D341Med (cell line): ENCODE measurements at places on chromosomes 6 and 20.
A peak's percentile ranks its signal among the peaks of the same experiment; 100 is the strongest.

DNA sequence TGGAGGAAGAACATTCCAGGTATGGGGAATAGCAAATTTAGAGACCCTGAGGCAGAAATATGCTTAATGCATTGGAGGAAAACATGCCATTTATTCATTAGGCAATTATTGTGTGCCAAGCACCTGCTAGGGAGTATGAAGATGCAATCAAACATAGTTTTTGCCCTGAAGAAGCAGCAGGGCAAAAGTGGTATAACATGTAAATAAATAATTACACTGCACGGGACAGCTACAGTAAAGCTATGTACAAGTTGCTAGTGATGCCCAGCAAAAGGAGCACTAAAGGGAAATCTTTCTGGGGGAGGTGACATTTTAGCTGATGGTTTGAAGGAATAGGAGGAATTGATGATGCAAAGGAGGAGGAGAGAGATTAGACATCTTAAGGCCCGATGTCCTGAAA, 624 bp upstream of the TJAP1 start:
- no peak for DNase-seq

GRCh38 chr6:75760320-75760719, 11.3 kb downstream of the MYO6 start:
- no peak for DNase-seq

GRCh38 chr6:167409694-167410093, 84.8 kb downstream of the TTLL2 start:
- DNase-seq = no peak

DNA sequence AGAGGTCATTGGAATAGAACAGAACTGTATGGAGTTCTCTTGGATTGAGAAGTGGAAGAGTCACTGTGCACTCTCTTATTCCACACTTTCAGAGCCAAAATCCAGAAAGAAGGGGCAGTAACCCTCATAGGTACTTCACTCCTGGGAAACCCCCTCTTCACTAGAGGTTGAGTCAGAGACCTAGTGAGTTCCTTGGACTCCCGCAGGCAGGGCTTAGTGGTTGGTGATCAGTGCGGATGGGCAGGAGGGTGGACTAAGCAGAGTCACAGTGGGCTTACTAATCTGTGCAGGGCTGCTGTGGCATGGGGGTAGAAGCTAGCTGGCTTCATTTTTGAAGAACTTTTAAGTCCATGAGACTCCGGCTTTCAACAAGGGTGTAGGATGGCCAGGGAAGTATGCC, 95.0 kb upstream of the MLN start:
- DNase-seq = no peak

DNA sequence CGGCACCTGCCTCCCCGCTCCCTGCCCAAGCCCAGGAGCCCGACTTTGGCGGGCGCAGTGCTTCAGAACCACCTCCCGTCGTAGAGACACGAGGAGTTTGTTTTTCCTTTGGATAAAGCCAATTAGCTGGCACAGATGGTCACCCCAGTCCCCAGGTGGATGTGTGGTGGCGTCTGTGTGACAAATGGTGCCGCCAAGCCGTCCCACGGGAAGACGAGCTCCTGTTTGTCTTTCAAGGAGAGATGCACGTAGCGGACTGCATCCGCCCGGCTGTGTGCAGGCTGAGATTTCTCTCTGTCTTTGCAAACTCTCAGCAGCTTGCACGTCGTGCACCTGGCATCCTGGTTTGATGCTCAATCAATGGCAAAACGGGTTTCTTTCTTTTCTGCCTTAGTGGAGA, 16.1 kb upstream of the MRGBP start:
- DNase-seq = peak; percentile 84

GRCh38 chr20:35326021-35326739, 34.0 kb upstream of the FAM83C start:
- DNase-seq = no peak

- DNase-seq = peak; percentile 55
These were observed 116.5 kb downstream of the DST start for GRCh38 chr6:56525974-56526789.

- DNase-seq = no peak
These were observed 161.6 kb downstream of the SMOC2 start for GRCh38 chr6:168602576-168602975.

DNA sequence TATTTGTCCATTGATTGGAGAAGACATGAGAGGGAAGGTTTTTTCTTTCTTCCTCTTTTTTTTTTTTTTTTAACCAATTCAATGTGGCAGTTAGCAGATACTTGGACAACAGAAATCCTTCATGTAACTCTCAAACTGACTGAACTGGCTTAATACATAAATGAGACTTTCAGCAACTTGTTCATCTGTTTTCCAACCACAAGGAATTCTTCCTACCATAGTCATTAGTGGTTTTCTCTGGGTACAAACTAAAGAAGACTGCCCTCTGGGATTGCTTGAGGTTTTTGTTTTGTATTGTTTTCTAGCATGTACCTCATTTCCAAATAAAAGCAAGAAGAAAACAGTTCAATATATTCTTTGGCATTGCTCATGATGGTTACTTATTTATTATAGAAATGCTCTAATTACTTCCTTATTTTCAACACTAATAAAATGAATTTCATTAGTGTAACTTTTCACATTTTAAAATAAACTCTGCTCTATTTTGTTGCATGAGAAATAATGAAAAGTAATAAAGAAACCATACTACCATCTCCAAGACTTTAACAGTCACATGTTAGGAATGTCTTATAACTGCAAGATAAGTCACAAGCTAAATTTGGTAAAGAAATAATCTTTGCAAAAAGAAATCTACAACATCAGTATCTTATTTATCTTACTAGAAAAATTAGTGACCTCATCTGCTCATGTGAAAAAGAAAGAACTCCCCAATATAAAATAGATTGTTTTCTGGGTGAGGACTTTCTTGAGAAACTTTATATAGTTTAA, 52.0 kb downstream of the ME1 start:
- no peak for DNase-seq

GRCh38 chr20:63029358-63030121, 22.8 kb upstream of the BHLHE23 start:
- DNase-seq = no peak
